NCI-H1436 (cell line): ENCODE measurements at places on chromosomes 12 and 14.

GRCh38 chr12:91109148-91109564, 2.1 kb downstream of the LUM start:
- DNase-seq: peak; percentile 14

GRCh38 chr12:111766608-111767361, at the start of gene ALDH2:
Gene ALDH2, plus strand, starts transcription at chr12:111766933. Its CDS starts 50 bp downstream, at chr12:111766983.
- peak; percentile 66 for DNase-seq

DNA sequence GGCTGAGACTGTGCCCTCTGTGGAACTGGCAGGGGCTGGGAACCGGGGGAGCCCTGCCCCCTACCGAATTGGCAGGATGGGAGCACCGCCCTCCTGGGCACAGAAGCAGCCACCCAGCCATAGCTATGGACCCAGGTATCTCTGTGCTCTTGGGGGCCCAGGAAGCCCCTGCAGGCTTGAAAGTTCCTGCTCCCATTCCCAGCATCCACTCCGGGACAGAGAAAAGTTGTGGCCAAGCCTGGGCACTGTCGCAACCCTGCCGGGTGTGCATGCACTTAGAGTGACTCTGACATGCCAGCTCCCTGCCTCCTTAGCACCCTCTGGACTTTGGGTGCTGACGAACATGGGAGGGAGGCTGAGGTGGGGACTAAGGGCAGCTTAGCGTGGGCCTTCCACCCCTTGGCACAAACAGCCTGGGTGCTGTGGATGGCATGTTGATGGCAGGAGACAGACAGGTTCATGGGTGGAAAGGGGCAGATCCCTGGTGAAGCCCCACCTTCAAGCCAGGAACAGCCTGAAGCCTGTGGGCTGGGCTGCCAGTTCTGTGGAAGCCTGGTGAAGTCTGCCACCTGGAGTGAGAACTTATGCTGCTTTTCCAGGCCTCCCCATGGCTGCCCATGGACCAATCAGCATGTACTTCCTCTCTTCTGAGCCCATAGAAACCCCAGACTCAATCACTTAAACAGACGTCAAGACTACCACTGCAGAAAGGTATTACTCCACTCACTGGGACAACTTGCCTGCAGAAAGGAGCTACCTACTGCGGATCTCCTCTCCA, 279.0 kb downstream of the ATXN7L3B start:
- DNase-seq: no peak

DNA sequence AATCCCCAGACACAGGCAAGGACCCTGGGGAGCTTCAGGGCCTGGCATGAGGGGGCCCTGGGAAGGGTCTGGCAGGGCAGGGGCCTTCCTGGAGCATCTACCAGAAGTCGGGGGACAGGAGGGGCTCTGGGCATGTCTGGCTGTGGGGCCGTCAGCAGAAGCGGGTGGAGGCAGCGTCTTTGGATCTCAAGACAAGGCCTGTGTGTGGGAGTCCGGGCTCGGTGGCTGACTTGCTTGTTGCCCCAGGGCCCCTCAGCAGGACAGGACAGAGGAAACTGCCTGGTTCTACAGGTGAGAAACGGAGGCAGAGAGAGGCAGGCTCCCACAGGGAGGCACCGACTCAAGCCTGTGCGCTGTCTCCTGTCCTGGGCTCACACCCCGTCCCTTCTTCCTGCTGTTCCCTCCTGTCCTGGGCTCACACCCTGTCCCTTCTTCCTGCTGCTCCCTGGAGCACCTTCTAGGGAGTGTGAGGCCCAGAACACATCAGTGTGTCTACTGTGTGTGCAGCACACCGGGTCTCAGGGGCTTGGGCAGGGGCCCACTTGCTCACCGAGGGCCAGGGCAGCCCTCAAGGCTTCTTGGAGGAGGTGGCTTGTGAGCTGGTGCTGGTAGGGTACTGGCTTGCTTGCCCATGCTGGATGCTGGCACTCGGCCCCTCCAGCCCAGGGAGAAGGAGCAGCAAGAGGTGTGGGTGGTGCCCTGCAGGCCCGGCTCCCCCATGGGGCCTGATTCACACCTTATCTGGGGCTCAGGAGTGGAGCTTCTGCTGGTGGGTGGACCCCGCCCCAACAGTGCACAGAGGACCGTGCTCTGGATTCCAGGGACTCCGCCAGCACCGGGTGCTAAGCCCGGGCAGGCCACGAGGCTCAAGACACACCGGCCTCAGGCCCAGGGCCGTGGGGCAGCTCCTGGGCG, 14.9 kb downstream of the ASPG start:
- no peak for DNase-seq

DNA sequence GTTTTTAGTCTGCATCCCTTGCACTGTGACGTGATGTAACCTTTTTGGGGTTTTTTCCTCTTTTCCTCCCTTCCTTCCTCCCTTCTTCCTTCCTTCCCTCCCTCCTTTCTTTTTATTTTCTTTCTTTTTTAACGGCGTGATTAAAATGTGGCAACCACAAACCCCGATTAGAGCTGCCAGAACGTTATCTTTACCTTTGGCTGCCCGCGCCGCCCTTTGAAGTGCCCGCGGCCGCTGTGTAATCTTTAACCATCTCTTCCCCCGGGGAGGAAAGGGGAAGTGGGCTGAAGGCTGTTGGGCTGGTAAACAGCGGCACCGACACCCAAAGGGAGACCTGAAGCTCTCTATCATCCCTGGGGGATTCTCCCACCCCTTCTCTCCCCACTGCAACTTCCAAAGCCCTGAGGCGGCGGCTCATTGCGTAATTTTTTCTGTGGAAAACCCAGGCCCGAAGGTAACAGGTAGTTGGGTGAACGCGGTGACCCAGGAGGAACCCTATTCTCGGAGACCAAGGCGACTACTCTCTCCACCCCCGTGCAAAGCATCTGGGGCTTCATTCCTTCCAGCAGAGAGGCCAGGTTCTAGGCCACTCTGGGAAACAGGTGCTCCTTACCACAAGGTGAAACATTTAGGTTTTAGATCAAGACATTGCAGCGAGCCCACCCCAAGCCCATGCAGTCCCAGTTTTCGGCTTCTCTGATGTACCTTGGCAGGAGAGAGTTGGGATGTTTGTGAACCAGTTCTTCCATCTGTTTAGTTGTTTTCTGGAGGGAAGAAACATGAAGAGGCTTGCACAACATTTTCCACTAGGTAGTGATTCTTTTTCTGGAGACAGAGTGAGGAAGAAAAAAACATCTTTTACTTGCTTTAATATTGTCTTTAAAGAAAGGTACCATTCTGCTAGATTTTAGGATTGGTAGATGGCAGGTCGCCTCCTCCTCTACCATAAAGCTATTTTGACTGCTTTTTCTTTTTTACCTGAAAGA, 1.5 kb downstream of the LGR5 start:
- no peak for DNase-seq

DNA sequence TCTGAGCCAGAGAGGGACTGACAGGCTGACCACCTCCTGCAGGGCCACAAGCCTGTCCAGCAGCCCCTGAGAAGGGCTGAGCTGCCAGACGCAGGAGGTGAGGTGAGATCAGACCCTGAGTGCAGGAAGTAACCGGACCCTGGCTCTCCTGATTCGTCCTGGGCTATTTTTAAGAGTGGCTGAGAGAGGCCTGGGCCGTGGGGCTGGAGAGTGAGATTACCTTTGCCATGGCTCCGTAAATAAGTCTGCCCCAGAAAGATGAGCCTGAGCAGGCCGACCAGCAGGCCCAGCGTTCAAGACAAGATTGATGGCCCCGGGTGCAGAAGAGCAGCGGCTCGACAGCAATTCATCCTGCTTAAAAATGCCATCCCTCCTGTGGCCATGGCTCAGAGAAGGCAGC, 54.2 kb downstream of the SPTB start:
- no peak for DNase-seq

DNA sequence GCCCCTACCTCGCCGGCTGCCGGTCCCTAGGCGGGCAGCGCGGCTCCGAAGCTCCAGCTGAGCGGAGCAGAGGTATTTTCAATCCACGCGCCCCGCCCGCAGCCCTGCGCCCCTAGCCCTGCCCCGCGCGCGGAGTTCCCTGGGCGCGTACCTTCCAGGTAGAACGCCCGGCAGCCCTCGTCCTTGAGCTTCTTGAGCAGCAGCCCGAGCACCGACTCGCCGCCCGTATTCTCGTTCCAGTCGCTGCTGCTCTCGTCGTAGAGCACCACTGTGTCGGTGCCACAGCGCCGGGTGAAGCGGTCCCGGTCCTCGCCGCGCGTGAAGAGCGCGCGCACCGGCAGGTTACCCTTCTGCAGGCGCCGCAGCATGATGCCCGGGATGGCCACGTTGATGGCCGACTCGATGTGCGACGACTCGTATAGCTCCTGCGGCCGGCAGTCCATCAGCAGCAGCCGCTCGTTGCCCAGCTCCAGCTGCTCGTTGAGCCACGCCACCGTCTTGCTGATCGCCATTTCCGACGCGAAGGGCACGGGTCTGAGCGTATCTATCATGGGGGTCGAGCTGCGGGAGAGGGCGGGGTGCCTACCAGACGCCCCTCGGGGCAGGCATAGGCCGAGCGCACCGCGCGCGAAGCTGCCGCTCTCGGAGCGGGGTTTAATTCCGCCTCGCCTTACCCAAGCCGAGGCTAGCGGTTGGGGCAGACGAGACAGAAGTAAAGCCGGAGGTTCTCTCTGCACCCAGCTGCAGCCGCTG, 636 bp downstream of the DUSP6 start:
- DNase-seq: no peak

- DNase-seq: no peak
Observed at GRCh38 chr12:76190299-76190698, 105.8 kb upstream of the NAP1L1 start.

DNA sequence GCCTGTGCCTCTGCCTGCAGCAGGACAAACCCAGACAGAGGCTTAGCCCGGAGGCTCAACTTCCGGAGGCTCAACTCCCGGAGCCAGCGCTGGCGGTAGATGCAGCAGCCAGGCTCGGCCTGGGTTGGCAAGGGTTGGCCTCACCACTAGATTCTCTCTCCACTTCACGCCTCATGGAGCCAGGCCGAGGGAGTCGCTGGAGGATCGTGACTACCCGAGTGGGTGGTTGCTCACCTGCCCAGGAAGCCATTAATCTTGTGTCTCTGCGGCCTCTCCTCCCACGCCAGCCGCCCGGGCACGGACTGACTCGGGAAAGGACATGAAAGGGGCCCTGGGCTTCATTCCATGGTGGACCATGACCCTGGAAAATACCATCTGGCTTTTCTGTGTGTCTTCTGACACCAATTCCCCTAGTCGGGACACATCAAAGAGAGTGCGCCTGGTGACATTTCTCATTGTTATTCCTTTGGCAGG, 20.8 kb downstream of the ESRRB start:
- DNase-seq: no peak

DNA sequence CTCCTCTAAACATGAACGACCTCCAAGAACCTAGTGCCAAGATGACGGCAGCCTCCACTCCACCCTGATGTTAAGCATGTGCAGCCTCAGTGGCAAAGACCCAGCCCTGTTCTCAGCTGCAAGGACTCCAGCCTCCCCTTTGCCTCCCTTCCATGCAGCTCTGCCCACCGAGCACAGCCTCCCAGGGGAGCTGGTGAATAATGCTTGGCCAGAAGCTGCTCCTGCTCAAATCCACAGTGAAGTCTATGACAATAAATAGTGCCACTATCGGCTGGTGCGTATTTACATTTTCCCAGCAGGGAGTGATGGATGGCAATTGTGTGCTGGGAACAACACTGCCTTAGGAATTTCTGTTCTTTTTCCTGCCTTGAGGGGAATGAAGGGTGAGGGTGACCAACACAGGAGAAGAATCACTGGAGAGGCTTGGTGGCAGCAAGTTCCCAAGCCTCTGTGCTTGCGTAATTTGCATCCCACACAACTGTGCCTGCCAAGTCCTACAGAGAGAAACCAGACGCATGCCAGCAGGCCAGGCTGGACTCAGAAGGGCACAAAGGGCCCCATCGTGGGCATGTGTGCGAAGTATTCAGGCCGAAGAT, 29.9 kb upstream of the TC2N start:
- DNase-seq: no peak

GRCh38 chr14:43792980-43793379, 714.1 kb downstream of the FSCB start:
- no peak for DNase-seq

GRCh38 chr12:78981-79380, 12.4 kb downstream of the IQSEC3 start:
- no peak for DNase-seq

DNA sequence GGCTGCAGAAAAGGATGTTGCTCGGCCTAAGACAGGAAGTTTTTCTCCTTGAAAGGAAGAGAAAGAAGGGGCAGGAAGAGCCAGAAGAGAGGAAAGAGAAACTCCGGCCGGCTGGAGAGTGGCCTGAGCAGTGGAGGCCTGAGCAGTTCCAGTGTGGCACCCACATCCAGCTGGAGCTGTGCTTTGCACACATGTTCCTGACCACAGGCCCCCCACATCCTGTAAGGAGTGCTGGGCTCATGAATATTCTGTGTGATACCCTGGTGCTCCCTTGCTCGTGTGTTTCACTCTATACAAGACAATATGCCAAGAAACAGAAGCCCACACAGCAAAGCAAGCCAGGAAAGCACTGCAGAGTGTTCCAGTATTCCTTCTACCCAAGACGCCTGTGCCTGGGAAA, 27.1 kb downstream of the POLE start:
- no peak for DNase-seq

DNA sequence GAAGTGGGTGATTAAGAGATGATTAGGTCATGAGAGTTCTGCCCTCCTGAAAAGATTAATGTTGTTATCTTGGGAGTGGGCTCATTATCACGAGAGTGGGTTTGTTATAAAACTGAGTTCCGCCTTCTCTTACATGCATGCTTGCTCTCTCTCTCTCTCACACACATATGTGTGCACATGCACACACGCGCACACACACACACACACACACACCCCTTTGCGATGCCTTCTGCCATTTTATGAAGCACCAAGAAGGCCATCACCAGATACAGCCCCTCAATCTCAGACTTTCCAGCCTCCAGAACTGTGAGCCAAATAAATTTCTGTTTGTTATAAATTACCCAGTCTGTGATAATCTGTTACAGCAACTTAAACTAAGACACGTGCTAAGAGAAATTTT, 5.7 kb upstream of the SLC41A2 start:
- DNase-seq: no peak

DNA sequence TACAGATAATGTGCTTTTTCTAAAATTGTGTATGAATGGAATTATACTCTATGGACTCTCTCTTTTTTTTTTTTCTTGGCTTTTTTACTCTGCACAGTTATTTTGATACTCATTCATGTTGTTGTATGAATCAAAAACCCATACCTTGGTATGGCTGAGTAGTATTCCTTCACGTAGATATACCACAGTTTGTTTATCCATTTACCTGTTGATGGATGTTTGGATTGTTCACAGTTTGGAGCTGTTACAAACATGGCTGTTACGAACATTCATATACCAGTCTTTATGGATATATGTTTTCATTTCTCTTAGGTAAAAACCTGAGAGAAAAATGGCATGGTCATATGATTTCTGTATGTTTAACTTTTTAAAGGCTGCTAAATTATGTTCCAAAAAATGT, 43.2 kb downstream of the TMTC3 start:
- no peak for DNase-seq

- DNase-seq: peak; percentile 50
Observed at GRCh38 chr14:87522575-87522974, 470.4 kb downstream of the GALC start.

- DNase-seq: no peak
Observed at GRCh38 chr14:60323199-60323896, 74.3 kb downstream of the PPM1A start.

DNA sequence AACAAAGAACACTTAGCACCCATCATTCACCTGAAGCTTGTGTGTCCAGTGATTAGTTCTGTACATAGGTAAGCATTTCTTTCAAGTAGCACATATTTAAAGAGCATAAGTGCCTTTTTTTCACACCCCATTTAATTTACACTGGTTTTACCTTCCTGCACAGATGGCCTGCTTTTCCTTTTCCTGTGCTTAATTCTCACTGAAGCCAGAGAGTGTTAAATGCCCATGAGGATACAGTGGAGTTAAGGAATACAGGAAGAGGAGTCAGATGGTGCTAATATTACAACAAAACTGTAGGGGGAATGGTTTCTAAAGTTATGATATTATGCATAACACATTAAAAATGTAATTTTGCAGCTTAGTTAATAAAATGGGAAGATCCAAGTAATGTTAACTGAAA, 31.0 kb upstream of the SLC38A1 start:
- peak; percentile 14 for DNase-seq
